ENCODE measurements at places on chromosomes 4 and X.

- no peak for DNase-seq
Observed at GRCh38 chr4:80911458-80911857, 119.0 kb upstream of the BMP3 start.

DNA sequence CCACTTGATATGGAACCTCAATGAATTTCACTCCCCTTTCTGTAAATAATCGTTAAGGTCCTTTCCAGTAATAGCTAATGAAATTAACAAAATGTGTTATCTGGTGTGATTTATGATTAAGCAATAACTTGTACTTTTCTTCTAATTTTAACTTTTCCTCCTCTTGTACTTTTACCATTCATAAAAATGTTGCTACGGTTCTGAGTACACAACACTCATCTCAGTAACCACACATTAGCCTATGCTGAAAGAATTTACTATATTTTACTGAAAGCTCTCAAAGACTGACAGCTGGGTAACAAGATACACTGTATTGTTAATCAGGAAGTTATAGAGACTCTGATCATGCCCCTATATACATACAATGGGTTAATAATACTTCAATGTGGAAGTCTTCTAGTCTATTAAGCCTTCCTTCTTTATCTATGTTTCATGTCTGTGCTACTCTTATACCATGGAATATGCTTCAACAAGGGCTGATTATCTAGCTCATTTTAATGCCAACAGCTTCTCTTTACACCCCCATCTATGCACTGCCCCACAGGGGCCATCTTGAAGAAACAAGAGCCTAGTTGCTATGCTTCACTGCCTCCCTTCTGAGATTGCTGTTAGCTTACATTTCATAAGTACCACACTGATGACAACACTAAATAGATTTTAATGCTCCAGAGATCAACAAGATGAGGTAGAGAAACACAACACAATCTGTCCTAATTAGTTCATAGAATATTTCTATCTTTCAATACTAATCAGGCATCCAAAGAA is 39.1 kb downstream of the LAMP2 start:
- DNase-seq: peak; percentile 9

- DNase-seq: no peak
Observed at GRCh38 chr4:138592796-138593195, 350.6 kb upstream of the SLC7A11 start.

DNA sequence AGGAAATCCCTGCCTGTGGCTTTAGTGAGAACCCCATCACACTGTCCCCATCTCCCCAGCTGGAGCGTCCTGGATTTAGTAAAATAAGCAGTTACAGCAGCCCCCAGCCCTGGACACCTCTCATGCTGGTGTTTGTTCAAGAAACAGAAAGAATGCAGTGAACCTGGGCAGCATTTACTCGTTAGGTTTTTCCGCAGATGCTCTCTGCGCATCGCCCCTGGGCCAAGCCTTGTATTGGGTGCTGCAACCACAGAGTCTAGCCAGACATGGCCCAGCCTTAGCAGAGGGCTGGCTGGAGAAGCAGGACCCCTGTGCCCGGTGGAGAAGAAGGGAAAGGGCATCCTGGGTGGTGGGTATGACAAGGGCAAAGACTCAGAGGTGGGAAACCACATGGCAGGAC is 136.3 kb upstream of the PSAPL1 start:
- no peak for DNase-seq

GRCh38 chr4:139557556-139558110 is 1.6 kb upstream of the SETD7 start:
- no peak for DNase-seq

GRCh38 chr4:180688480-180688879 is 1554.7 kb upstream of the TENM3 start:
- DNase-seq: peak; percentile 90

DNA sequence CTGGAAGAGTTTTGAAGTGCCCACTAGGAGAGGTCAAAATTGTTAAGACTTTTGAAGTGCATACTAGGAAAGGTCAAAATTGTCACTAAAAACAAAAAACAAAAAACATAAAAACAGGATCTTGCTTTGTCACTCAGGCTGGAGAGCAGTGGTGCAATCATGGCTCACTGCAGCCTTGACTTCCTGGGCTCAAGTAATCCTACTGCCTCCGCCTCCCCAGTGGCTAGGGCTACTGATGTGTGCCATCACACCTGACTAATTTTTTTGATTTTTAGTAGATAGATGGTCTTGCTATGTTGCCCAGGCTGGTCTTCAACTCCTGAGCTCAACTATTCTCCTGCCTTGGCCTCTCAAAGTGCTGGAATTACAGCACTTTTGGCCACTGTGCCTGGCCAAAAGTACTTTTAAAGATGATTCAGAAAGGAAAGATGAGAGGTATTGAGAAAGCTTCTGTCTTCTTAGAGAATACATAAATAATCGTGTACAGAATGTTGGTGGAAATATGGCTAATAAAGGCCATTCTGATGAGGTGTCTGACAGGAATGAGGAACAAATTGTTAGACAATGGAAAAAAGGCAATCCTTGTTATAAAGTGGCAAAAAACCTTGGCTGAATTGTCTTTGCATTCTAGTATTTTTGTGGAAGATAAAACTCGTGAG is 43.3 kb upstream of the STX18 start:
- peak; percentile 85 for DNase-seq

- no peak for DNase-seq
Observed at GRCh38 chr4:118947095-118947494, 58.4 kb downstream of the SYNPO2 start.

- DNase-seq: no peak
Observed at GRCh38 chr4:41332510-41333054, 75.9 kb downstream of the UCHL1 start.

DNA sequence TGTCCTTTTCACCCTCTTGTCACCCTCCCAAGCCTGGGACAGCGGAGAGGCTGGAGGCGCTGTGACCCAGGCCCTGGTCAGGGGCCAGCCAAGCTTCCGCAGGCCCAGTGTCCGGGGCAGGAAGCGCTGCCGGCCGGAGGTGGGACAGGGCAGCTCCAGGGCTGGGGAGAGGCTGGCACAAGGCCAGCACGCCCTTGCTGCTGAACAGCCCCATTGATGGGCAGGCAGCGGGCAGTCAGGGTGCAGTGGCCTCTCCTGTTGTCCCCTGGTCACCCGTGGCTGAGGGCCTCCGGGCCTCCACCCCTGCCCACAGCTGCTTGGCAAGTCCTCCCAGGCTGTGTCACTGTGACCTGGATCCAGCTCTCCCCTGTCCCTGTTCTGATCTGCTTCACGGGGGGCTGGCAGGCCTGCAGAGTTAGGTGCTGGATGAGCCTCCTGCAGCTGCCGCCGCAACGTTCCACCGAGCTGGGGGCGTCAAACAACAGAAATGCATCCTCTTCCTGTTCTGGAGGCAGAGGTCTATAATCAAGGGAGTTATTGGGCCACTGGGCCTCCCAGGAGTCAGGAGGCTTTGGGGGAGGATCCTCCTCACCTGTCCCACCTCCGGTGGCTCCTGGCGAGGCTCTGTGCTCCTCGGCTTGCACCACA is 107.9 kb downstream of the PSAPL1 start:
- no peak for DNase-seq

DNA sequence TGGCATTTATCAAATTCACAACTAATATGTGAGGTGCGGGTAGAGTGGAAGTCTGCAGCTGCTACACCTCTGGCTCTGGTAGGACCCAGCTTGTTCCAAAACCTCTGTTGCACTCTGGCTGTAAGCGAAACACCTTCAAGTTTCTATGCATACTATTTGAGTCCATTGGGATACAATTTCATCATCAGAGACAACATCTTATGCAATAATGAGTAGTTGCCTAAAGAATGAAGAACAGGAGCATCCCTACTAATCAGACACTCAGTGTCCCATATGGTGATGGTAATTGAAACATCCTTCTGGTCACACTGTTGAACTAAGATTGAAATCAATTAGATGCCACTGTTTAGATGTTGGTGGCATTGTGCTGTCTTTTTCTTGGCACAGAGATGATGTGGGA is 178.4 kb downstream of the MGST2 start:
- DNase-seq: peak; percentile 19

- peak; percentile 9 for DNase-seq
Observed at GRCh38 chr4:118086344-118086743, 52.1 kb downstream of the NDST3 start.

- DNase-seq: peak; percentile 36
Observed at GRCh38 chrX:130082244-130083106, 27.8 kb downstream of the ELF4 start.

DNA sequence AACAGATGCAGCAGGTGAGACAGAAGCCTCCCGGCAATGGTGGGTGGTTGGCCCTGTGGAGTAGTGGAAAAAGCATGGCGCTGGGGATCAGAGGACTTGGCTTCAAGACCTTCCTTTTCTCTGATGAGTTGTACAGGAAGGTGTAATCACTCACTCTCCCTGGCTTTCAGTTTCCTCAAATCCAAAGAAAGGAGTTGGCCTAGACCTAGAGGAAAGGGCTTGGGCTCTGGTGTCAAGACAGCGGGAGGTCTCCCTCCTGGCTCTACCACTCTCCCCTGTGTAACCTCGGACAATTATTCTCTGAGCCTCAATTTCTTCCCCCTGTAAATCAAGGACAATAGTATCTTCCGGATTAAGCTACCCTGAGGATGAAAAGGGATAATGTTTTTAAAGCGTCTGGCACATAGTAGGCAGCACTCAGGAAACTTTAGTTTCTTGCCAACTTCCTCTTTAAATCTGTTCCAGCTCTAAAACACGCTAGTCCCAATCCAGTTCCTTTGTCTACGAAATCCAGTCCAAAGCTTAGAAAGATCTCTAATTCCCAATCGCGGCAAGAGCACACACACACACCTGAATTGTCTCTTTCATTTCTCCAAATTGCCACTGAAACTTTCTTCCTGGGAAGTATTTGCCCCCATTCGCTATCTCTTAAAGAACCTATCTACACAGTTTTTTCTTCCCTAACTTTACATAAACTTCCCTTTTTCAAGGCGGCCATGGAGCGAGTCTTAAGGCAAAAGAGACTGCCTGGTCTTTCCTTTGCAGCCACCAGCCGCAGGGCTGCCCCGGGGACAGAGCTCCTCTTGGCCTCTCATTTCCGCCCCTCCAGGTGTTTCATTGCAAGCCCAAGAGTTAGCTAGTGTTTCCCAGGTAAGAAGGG is 29.9 kb upstream of the GPC4 start:
- no peak for DNase-seq

GRCh38 chr4:24884902-24885301 is 27.9 kb downstream of the CCDC149 start:
- no peak for DNase-seq

GRCh38 chrX:8841911-8842310 is 40.7 kb upstream of the FAM9A start:
- DNase-seq: peak; percentile 49

Data from choroid plexus epithelial cell (primary cell).